ENCODE measurements at places on chromosomes 3 and 15.

GRCh38 chr15:80188251-80188650 lies 35.5 kb downstream of the FAH start:
- no peaks in the 10 kb centered on the region for H3K4me1 ChIP-seq
- no peak overlapping the region for H3K27ac ChIP-seq
- H3K4me3 ChIP-seq = no peak overlapping the region
- no peak for DNase-seq
- no peaks in the 10 kb centered on the region for H3K27me3 ChIP-seq

DNA sequence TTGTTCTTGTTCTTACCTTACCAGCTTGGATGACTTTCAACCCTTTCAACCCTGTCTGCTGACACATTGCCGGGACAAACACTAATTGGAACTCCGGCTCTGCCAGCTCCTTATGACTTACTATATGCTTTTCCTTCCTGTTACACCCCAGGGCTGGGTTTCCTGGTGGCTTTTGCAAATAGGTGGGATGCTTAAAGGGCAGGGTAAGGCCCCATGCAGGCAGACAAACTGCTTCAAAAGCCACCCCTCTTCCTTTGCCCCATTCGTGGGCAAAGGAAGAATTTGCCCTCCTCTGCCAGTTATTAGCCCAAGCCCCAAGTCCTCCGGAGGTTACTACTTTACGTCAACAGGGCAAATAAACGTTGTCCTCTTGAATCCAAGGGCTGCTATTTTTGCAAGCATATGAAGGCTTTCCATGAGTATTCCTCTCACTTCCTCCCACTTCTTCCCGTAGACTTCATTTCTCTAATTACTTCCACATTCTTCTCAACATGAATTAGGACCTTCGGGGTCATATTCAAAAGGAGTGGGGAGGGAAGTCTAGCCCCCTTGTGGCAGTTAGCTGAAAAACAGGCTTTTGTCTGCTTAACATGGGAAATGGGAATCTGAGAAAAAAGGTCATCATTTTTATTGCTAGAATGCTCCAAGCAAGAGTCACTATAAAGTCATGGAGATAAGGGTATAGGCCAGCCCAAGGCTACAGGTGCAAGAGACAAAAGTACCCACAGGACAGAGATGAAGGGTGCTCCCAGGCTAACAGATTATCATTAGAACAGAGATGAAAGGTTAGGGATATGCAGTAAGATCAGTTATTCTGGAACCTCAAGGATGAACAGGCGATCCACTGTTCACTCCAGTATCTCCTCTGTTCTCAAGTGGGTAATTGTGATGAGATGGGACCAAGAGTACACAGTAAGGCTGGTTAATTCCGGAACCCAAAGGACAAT lies 56.3 kb upstream of the FSTL1 start:
- DNase-seq = no peak
- peak overlapping the region; percentile 17 for H3K4me3 ChIP-seq
- H3K27ac ChIP-seq = no peak overlapping the region
- H3K27me3 ChIP-seq = no peaks in the 10 kb centered on the region
- H3K36me3 ChIP-seq = no peaks in the 10 kb centered on the region
- H3K4me1 ChIP-seq = peaks cover 13% of the 10 kb centered on the region

DNA sequence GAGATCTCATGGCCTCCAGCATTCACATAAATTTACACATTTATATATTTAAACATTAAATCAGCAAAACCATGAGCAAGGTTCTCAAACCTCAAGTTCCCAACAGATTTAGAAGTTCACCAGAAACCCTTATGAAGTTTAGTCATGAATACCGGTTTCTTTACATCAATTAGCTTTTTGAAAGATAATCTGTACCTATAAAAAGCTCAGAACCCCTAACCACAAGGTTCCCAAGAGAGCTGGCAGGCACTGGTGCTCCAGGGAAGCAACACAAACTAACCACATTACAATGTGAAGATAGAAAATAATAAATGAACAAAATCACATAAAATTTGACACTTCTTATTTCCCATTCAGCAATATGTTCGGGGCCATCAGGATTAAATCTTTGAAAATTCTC lies 150.9 kb downstream of the FBN1 start:
- H3K27me3 ChIP-seq = no peaks in the 10 kb centered on the region
- no peak for DNase-seq
- no peak overlapping the region for H3K27ac ChIP-seq
- H3K4me3 ChIP-seq = no peak overlapping the region

DNA sequence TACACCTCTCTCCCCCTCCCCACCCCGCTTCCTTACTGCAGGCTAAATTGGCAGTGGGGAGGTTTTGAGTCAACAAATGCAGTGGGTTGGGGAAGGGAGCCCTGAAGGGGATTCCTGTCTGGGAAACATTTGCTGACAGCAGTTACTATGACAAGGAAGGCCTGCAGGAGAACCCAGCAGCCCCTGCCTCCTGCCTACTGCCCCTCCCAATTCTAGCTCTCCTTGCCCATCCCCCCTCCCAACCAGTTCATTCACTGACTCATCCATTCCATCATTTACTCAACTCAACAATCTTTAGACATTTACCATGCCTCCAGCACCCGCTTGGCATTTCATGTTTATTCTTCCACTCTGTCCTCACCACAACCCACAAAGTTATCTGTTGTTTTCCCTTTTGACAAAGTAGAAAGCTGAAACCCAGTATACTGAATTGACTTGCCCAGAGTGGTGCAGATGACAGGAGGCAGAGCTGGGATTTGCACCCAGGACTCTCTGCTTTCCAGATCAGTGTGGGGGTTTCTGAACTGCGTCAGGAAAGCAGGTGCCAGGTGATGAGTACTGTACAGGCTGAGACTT lies 75.0 kb downstream of the MAGEF1 start:
- no peak for DNase-seq
- no peaks in the 10 kb centered on the region for H3K4me1 ChIP-seq
- no peak overlapping the region for H3K27ac ChIP-seq
- peaks cover 6% of the 10 kb centered on the region for H3K27me3 ChIP-seq
- no peaks in the 10 kb centered on the region for H3K36me3 ChIP-seq
- no peak overlapping the region for H3K4me3 ChIP-seq

- H3K36me3 ChIP-seq = no peaks in the 10 kb centered on the region
- H3K4me1 ChIP-seq = peaks cover 32% of the 10 kb centered on the region
- no peak overlapping the region for H3K4me3 ChIP-seq
Measured at GRCh38 chr3:151772825-151773480, 39.2 kb downstream of the AADACL2 start.

- H3K4me3 ChIP-seq = no peak overlapping the region
- H3K27ac ChIP-seq = no peak overlapping the region
- H3K27me3 ChIP-seq = no peaks in the 10 kb centered on the region
- H3K4me1 ChIP-seq = peaks cover 36% of the 10 kb centered on the region
- DNase-seq = no peak
Measured at GRCh38 chr3:31932990-31933389, 48.1 kb downstream of the OSBPL10 start.

DNA sequence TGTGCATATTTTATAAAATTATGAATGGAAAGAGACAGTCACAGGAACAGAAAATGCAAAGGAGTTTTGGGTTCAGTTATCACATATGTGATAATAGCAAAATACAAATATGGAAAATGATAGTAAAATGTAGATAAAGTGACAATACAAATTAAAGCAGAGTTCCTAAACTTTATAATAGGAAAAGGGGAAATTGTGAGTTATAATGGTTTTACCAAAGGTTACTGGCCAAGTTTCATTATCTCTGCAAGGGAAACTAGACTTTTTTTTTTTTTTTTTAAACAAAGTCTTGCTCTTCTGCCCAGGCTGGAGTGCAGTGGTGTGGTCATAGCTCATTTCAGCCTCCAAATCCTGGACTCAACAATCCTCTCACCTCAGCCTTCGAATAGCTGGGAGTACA lies 228.7 kb upstream of the CGNL1 start:
- peaks cover 40% of the 10 kb centered on the region for H3K4me1 ChIP-seq
- no peak for DNase-seq
- H3K27me3 ChIP-seq = no peaks in the 10 kb centered on the region

GRCh38 chr15:47288794-47289193 lies 428.5 kb upstream of the SEMA6D start:
- DNase-seq = no peak
- H3K27me3 ChIP-seq = no peaks in the 10 kb centered on the region
- no peaks in the 10 kb centered on the region for H3K36me3 ChIP-seq
- no peak overlapping the region for H3K27ac ChIP-seq

DNA sequence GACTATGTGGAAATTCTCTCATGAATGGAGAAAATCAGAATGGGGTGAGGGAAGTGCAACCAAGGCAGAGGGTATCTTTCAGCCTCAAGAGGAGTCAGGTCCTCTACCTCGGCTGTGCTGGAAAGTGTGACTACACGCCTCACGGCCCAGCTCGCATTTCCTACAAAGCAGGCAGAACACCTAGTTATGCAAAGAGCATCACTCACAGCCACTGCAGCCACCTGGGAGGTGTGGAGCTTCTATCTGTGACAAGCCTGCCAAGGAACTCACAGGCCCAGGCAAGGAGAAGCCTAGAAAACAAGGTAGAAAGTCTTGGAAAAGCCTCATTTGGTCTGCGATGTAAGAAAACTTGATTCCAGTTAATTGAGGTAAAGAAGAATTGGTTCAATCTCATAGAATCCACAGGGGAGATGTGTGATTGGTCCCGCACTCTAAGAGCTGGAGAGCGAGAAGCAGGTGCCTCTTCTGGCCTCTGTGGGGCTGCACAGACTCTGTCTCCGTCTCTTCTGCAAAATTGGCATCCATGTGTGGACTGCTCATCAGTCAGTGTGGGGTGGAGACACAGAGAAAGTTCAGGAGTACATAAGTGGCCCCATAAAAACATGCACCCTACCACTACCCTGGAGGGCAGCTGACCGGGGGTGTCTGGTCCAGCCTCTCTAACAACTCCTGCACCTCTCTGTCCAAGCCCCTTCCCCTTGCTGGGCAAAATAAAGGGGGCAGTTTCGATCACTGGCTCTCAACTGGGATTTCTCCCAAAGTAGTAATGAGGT lies 76.8 kb downstream of the TAMM41 start:
- no peaks in the 10 kb centered on the region for H3K36me3 ChIP-seq
- H3K27ac ChIP-seq = peak overlapping the region; percentile 55
- DNase-seq = no peak
- H3K4me3 ChIP-seq = peak overlapping the region; percentile 18
- H3K27me3 ChIP-seq = no peaks in the 10 kb centered on the region

DNA sequence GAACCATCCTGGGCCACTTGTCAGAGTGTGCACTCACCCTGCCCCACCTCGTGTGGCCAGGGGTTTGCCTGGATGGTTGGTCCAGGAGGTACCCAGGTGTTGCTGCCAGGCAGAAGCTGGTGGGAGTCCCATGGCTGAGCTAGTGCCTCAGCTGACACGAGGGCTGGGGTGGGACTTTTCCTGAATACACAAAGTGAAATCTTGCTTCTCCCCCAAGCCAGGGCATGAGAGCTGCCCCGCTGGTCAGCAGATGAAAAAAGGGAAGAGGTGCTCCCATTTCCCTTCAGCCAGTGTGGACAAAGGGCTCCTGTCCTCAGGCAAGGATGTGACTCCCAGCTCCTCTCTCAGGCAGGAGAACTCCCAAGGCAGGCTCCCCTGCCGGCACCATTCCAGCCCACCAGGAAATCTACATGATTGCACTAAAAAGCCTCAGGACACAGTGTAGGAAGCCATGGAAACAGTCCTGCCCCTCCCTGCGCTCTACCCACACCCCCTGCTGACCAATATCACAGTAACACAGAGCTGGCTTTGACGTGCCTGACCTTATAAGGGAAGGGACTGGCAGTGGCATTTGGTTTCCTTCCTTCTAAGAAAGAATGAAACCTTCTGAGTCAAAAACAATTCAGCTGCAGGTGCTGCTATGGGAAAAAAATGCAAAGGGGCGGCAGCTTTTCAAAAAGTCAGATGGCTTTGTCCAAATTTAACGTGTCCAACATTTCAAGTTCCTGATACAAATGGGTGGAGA lies 33.9 kb downstream of the MYO5C start:
- H3K27me3 ChIP-seq = no peaks in the 10 kb centered on the region
- peak; percentile 64 for DNase-seq
- peaks cover 29% of the 10 kb centered on the region for H3K4me1 ChIP-seq
- peaks cover 31% of the 10 kb centered on the region for H3K36me3 ChIP-seq
- peak overlapping the region; percentile 80 for H3K27ac ChIP-seq

DNA sequence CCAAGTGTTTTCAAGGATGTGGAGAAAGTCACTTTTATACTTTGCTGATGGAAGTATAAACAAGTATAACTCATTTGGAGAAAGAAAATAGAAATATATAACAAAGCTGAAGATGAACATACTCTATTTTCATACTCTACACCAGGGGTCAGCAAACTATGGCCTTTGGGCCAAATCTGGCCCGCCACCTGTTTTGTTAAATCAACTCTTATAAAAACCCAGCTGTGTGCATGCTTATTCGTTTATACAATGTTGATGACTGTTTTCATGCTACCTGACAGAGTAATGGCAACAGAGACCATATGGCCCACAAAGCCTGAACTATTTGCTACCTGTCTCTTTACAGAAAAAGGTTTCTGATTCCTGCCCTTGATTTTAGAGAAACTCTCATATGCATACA lies 124.0 kb downstream of the NR1D2 start:
- no peaks in the 10 kb centered on the region for H3K36me3 ChIP-seq
- no peaks in the 10 kb centered on the region for H3K27me3 ChIP-seq
- no peak overlapping the region for H3K27ac ChIP-seq
- no peak overlapping the region for H3K4me3 ChIP-seq
- H3K4me1 ChIP-seq = no peaks in the 10 kb centered on the region

DNA sequence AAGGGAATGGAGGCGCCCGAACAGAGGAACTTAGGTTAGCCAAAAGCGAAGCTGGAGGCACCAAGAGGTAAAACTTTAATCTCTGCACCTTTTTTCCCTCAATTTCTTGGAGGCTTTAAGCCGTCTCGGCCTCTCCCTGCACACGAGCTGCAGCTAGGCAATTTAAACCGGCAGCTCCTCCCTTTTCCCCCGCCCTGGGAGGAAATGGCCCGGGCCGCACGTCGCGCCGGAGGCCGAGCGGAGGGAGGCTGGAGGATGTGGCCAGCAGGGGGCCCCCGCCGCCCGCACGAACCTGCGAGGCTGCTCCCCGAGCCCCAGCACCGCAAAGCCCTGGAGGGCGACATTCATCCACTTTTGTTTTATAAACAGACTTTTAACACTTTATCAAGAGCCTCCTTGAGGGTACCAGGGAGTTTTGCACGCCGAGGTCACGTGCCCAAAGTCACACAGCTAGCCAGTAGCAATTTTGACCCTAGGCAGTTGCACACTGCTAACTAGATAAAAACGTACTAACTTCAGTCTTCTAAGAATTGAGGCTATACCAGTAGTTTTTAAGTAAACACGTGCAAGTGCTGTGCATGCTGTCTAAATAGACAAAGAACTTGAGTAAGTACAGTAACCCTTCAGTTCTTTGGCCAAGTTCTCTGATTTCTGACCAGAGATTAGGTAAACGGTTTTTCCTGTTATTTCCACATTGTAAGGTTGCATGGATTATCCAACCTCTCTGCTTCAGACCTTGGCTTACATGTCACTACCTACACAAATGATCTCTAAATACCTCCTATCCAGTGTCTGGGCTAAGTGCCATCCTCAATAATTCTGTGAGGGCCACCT lies 668 bp upstream of the XXYLT1 start:
- H3K4me3 ChIP-seq = peak overlapping the region; percentile 75
- H3K27ac ChIP-seq = peak overlapping the region; percentile 88
- peak; percentile 91 for DNase-seq
- peaks cover 8% of the 10 kb centered on the region for H3K36me3 ChIP-seq
- peaks cover 22% of the 10 kb centered on the region for H3K4me1 ChIP-seq

- no peak for DNase-seq
- H3K27me3 ChIP-seq = no peaks in the 10 kb centered on the region
- H3K27ac ChIP-seq = no peak overlapping the region
- no peaks in the 10 kb centered on the region for H3K36me3 ChIP-seq
- no peak overlapping the region for H3K4me3 ChIP-seq
Measured at GRCh38 chr3:126053513-126053912, 30.4 kb downstream of the SLC41A3 start.

GRCh38 chr3:149472030-149472797 lies 2.3 kb upstream of the TM4SF4 start:
- H3K27me3 ChIP-seq = no peaks in the 10 kb centered on the region
- DNase-seq = no peak
- no peak overlapping the region for H3K4me3 ChIP-seq
- no peaks in the 10 kb centered on the region for H3K36me3 ChIP-seq
- H3K27ac ChIP-seq = peak overlapping the region; percentile 71
